ENCODE measurements at places on chromosomes 2 and 18.

- DNase-seq, result no peak
Measured at GRCh38 chr2:71078624-71079023, 10.2 kb downstream of the NAGK start.

DNA sequence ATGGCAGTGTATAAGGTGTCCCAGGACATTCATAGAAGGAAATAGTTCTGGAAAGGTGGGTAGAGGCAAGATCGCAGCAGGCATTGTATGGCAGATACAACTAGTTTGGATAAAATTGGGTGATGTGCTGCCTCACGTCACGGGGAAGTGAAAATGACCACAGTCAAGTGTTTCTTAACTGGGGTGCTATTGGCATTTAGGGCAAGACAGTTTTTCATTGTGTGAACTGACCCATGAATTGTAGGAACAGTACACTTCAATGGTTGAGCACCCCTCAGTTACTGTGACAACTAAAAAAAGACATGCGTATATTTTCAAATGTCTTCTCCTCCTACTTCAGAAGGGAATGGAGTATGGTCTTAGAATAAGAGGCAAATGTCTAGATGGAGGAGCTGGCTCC is 22.3 kb upstream of the CYRIA start:
- DNase-seq, result no peak

DNA sequence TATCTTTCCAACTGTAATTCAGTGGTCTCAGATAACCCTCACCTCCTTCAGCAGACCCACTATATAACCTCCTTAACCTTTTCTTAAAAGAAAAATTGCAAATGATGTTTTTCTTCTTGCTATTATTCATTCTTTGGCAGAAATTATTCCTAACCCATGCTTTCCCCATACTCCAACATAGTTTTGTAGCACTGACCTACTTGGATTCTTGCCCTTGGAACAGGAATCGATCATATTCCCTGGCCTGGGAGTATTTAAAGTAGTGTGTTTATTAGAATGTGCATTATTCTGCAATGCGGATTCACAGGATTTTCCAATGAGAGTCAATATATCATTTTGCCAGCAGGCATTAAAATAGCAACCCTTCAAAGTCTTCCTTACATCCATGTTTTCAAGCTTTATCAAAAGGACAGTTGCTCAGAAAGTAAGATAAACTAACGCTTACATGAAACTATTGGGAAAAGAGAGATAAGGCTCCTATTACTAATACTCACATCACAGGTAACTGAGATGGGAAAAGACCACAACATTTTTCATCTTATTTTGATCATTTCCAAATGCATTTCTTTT is 37.4 kb downstream of the CHN1 start:
- DNase-seq, result no peak

DNA sequence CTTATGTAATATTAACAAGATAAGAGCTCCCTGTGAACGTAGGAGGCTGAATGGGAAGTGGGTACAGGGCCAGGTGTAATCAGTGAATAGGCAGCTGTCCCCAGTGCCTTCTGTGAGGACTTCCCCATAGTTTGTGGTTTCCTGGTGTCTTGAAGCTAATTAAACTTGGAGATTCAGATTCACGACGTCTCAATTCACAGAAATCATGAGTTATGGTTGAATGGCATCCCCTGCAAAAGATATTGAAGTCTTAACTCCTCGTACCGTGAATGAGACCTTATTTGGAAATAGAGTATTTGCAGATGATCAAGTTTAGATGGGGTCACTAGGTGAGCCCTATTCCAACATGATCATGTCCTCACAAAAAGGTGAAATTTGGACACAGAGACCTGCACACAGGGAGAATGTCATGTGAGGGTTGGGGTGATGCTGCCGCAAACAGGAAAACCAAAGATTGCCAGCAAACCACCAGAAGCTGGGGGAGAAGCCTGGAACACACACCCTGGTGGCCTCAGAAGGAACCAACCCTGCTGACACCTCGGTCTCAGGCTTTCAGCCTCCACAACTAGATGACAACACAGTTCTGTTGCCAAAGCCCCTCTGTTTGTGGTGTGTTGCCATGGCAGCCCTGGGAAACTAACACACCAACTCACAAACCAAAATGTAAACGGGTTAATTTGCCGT is 13.2 kb downstream of the ARL4C start:
- no peak for DNase-seq

DNA sequence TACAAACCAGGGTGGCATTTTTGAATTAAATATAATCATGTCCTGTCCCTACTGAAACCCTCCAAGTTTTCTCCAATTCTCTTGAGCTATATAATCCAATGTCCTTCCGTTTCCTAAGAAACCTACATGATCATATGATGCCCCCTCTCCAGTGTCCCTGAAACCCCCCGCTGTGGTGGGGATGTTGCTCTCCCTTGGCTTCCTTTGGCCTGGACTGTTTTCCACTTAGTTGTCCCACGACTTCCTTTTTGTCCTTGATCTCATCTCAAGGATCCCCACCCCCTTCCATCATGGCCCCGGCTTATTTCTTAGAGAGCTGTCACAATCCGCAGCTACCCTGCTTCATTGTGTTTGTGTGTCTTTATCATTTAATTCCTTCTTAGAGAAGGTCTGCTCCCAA is 43.8 kb downstream of the TMEM18 start:
- DNase-seq, result no peak

DNA sequence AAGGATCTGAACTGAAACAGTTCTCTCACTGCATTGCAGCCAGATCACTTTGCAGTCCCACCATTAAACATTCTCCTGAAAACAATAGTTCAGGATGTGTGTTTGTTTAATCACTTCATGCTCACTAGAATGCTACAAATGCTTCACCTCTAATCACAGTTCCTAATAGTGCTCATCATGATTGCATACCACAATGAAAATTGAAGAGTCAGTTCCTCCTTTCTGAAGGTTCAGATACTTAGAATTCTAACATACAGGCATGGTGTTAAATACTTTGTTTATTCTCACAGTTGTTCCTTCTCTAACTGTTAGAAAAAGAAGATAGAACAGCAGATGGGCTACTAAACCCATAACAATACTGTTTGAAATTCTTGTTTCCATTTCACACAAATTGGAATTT is 622.3 kb upstream of the ACVR2A start:
- no peak for DNase-seq

GRCh38 chr18:13464432-13465123 is 246.0 kb downstream of the LDLRAD4 start:
- DNase-seq, result peak; percentile 16

DNA sequence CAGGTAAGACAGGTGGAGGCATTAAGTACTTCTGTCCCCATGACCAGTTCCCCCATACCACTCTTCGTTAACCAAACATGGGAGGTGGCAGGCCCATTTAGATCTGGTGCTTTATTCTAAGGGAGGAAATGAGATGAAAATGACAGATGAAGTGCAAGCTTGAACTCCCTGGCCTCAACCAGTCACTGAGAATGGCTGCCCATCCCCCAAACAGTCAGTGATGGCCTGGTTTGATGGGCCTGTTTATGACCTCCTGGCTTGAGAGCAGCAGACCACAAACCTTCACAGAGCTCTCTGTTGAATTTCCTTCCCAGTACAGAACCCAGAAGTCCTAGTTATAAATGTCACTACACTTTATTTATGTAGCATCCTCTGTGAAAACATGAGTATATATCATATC is 31.1 kb downstream of the EPAS1 start:
- no peak for DNase-seq

All from iris pigment epithelial cell (primary cell).